T-helper 17 cell (primary cell): ENCODE measurements at places on chromosomes 12 and 14. TPM values are rescaled to one million over a fixed set of nuclear protein-coding genes. Genes with fewer than 3 reads are reported as not detected.

GRCh38 chr12:43210485-43211192, 341.4 kb downstream of the ADAMTS20 start:
- no peaks in the 10 kb centered on the region for H3K4me1 ChIP-seq
- H3K27ac ChIP-seq: no peak overlapping the region
- DNase-seq: no peak
- no peaks in the 10 kb centered on the region for H3K36me3 ChIP-seq
- no peak overlapping the region for H3K4me3 ChIP-seq

GRCh38 chr14:94469261-94469660, 6.7 kb downstream of the SERPINA9 start:
- no peak overlapping the region for H3K4me3 ChIP-seq
- peaks cover 3% of the 10 kb centered on the region for H3K36me3 ChIP-seq
- H3K4me1 ChIP-seq: no peaks in the 10 kb centered on the region
- DNase-seq: no peak
- no peak overlapping the region for H3K27ac ChIP-seq

GRCh38 chr14:77738559-77739250, 22.3 kb downstream of the SNW1 start:
- H3K27ac ChIP-seq: peak overlapping the region; percentile 68
- H3K4me1 ChIP-seq: peaks cover 20% of the 10 kb centered on the region
- peaks cover 3% of the 10 kb centered on the region for H3K36me3 ChIP-seq
- DNase-seq: no peak

The LRCOL1 gene
- not detected for total RNA-seq

DNA sequence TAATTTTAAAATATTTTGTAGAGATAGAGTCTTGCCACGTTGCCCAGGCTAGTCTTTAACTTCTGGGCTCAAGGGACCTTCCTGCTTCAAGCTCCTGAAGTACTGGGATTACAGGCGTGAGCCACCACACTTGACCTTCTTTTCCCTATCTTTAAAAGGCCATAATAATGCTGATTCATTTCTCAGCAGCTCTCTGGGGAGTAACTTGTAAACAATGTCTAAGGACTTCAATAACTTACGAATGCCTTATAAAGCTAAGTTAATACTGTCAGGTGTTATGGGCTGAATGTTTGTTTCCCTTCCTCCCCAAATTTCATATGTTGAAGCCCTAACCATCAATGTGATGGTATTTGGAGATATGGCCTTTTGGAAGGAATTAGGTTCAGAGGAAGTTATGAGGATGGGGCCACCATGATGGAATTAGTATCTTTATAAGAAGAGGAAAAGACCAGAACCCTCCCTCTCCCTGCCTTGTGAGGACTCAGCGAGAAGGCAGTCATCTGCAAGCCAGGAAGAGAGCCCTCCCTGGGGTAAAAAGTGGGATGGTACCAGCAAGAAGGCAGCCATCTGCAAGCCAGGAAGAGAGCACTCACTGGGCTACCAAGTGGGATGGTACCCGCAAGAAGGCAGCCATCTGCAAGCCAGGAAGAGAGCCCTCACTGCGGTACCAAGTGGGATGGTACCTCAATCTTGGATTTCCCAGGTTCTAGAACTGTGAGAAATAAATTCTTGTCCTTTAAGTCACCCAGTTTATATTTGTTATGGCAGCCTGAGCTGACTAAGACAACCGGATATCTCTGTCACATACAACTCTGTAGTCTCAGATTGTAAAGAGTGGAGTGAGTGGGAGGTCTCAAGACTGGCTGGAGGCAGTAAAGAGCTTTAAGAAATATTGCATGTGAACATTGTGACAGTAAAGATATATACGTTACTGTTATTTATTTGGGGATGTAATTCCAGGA, 16.3 kb upstream of the YBX3 start:
- H3K36me3 ChIP-seq: no peaks in the 10 kb centered on the region
- no peak for DNase-seq
- peaks cover 22% of the 10 kb centered on the region for H3K27me3 ChIP-seq
- H3K4me1 ChIP-seq: no peaks in the 10 kb centered on the region

- no peak for DNase-seq
- H3K4me1 ChIP-seq: no peaks in the 10 kb centered on the region
- H3K27ac ChIP-seq: no peak overlapping the region
- no peaks in the 10 kb centered on the region for H3K36me3 ChIP-seq
- H3K27me3 ChIP-seq: peaks cover 8% of the 10 kb centered on the region
Measured at GRCh38 chr12:58487255-58487654, 433.0 kb downstream of the LRIG3 start.

- H3K27ac ChIP-seq: no peak overlapping the region
- H3K4me3 ChIP-seq: no peak overlapping the region
- H3K36me3 ChIP-seq: no peaks in the 10 kb centered on the region
- no peaks in the 10 kb centered on the region for H3K27me3 ChIP-seq
- H3K4me1 ChIP-seq: no peaks in the 10 kb centered on the region
- DNase-seq: no peak
Measured at GRCh38 chr12:79441534-79441933, 249.2 kb downstream of the PAWR start.

GRCh38 chr12:23895792-23896218, 53.7 kb downstream of the SOX5 start:
- no peak overlapping the region for H3K27ac ChIP-seq
- H3K27me3 ChIP-seq: no peaks in the 10 kb centered on the region
- no peaks in the 10 kb centered on the region for H3K4me1 ChIP-seq
- H3K36me3 ChIP-seq: no peaks in the 10 kb centered on the region
- H3K4me3 ChIP-seq: no peak overlapping the region

- DNase-seq: no peak
- no peak overlapping the region for H3K4me3 ChIP-seq
- H3K27me3 ChIP-seq: no peaks in the 10 kb centered on the region
- H3K27ac ChIP-seq: peak overlapping the region; percentile 34
- H3K36me3 ChIP-seq: peaks cover 3% of the 10 kb centered on the region
Measured at GRCh38 chr14:89368490-89369477, 48.2 kb downstream of the FOXN3 start.

- H3K4me1 ChIP-seq: peaks cover 13% of the 10 kb centered on the region
- peaks cover 6% of the 10 kb centered on the region for H3K27me3 ChIP-seq
- H3K4me3 ChIP-seq: no peak overlapping the region
- peak overlapping the region; percentile 8 for H3K27ac ChIP-seq
Measured at GRCh38 chr12:52080403-52081251, 1.1 kb downstream of the SMIM41 start.
